ENCODE measurements at places on chromosomes 1 and 21.
A peak's percentile ranks its signal among the peaks of the same experiment; 100 is the strongest.

DNA sequence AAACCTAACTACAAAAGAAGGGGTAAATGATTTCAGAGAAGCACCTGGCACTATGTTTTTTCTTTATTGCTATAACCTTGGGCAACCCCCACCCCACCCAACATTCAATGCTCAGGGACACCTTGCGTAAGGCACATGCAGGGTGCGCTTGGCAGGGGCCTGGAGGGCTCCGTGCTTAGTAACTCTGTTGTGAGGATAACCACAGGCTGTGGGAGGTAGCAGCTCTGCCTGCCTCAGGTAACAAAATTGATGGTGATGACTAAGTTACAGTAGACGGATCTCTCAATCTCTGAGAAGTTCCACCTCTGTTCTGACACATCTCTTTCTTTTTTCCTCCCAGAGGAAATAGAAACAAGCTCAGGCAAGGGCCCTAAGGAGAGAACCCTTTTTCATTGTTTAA is 8.7 kb upstream of the CCN1 start:
- no peak for DNase-seq

DNA sequence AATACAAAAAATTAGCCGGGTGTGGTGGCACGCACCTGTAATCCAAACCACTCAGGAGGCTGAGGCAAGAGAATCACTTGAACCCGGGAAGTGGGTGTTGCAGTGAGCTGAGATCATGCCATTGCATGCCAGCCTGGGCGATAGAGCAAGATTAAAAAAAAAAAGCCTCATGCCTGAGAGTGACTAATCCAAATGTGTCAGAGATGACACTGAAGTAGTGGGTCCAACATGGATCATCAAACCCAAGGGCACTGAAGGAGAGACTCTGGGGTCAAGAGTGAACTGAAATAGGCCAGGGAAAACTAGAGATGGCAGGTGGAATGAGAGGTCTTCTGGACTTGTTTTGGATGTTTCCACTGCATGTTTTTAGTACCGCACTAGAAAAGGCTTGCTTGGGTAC is 10.2 kb upstream of the CACHD1 start:
- no peak for DNase-seq

DNA sequence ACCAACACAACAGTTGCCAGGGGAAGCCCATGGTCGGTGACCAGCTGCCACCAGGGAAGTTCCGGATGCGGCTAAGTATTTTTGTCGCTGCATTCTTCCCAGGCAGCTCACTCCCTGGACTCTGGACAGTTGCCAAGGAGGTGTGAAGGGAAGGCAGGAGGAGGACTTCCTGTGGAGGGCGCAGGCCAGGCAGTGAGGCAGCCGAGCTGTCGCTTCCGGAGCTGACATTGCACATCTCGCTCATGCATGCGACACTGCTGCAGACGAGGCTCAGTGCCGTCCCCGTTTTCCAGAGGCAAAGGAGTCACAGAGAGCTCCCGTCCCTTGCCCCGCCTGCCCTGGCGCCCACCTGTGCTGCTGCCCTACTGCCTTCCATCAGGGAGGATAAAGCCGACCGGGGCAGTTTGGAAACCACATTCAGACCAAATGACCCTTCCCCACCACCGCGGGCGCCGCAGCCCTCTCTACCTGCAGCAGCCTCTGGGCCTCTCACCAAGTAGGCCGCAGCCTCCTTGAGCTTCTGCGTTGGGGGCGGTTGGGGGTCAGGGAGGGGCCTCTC is 81.4 kb downstream of the NENF start:
- no peak for DNase-seq

DNA sequence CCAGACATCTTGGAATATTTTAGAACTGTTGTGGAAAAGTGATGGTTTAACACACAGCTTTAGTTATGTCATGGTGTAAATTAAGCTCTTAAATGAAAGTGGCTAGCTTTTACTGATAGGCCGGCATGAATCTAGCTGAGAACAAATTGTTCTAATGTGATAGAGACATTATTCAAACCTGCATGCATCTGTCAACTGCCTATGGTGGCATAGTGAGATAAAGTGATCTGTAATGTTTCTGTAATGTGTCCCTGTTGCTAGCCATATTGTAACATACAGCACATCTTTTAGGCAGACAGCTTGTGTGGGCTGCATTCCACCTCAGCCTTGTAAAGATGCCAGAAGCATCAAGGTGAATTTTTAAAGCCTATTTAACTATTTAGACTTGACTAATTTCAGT is 16.0 kb downstream of the LRIG2 start:
- no peak for DNase-seq

DNA sequence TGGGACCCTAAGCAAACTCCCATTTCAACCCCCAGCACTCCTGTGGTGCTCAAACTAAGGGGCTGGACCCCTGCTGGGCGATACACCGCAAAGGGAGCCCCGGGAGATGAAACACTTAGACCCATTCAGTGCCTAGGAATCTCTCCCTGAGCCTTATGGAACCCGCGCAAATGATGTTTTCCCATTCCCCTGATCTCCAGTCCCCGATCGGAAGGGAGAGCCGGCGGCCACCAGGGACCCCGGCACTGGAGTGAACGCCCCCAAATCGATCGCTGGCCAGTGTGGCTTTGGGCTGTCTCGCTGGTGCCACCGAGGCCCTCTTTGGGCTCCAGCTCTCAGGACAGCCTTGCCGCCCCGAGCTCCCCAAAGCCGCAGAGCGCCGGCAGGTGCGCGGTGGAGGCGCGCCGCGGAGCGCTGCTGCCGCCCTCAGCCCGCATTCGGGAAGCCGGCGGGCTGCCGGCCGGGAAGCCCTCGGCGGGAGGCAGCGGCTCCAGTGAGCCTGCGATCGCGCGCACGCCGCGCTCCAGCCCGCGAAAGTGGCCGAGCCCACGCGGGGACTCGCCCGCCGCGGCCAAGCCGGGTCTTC is 1.1 kb downstream of the PLXNA2 start:
- DNase-seq, result peak; percentile 86
